ENCODE measurements at places on chromosomes 3 and 15. TPM values are rescaled to one million over a fixed set of nuclear protein-coding genes. Genes with fewer than 3 reads are reported as not detected.

- no peak for DNase-seq
- H3K36me3 ChIP-seq: peaks cover 7% of the 10 kb centered on the region
- no peaks in the 10 kb centered on the region for H3K27me3 ChIP-seq
- H3K4me1 ChIP-seq: no peaks in the 10 kb centered on the region
- H3K27ac ChIP-seq: no peak overlapping the region
Measured at GRCh38 chr3:126723801-126724200, 19.8 kb downstream of the CHCHD6 start.

GRCh38 chr3:64131725-64132469, 93.4 kb downstream of the PRICKLE2 start:
- no peaks in the 10 kb centered on the region for H3K27me3 ChIP-seq
- H3K36me3 ChIP-seq: no peaks in the 10 kb centered on the region
- no peak for DNase-seq
- no peak overlapping the region for H3K27ac ChIP-seq
- H3K4me3 ChIP-seq: no peak overlapping the region
- H3K4me1 ChIP-seq: no peaks in the 10 kb centered on the region

RAB6B gene
- 0.37 TPM for polyA plus RNA-seq

DNA sequence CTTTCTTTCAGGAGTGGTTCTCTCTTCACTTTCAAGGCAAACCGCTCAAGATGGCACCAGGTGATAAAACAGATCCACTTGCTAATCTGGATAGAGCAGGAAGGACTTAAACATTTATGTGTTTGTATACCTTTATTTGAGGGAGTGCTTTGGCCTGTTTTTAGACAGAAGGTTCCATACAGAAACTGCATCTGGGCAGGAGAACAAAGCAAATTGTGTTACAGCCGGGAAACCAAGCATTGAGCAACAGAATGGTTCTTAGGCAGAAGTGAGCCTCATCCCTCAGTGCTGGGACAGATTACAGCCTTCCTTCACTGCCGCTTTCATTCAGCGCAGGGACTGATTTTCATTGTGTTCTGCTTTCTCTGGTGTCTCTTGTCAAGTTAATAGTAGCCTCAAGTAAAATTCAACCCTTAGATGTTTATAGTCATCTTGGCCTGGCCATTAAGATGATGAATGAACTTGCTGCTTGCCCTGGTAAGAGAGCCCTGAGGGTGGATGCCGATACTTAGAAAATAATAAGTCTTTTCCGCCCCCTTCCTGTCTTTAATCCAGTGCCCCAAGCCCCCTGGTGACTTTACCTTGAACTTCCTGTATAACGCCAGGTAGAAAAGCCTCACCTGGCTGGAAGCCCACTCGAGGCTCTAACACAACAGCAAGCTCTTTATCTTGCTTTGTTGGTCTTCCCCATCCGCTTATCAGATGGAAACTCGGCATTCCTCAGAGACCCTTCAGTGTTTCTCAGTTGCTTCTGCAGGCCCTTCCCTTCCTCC, 168.0 kb upstream of the CTDSPL start:
- H3K4me1 ChIP-seq: no peaks in the 10 kb centered on the region
- H3K27ac ChIP-seq: no peak overlapping the region
- no peaks in the 10 kb centered on the region for H3K27me3 ChIP-seq
- H3K36me3 ChIP-seq: no peaks in the 10 kb centered on the region
- H3K4me3 ChIP-seq: no peak overlapping the region
- DNase-seq: no peak

DNA sequence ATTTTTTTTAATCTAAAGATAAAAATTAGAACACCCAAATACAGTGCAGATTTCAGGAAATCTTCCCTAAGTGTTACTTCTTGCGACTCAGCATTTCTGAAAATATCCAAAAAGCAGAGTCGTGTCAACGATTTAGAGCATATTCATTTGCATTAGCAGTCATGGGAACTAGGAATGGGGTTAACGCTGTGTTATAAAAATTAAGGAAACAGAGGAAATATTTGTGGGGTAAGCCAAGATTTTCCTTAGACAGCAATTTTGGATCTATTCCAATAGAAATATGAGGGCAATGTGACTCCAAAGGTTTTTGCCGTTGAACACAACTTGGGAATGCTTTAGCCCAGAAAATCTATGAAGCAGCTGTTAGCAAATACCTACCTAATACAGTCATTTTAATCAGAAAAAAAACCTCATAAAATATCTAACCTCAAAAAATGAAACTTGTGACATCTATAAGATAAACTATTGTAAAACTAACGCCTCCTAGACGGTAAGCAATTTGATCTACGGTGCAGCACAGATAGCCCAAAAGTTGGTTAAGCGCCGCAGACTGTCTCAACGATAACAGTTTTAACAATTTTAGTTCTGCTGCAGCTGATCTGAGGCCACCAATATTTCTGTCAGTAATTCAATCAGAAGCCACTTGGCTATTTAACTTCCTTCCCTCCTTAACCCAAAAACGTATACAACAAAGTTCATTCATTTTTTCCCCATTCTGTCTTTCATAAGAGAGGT, 5.8 kb upstream of the ATP11B start:
- no peak overlapping the region for H3K27ac ChIP-seq
- DNase-seq: no peak
- H3K4me1 ChIP-seq: no peaks in the 10 kb centered on the region

DNA sequence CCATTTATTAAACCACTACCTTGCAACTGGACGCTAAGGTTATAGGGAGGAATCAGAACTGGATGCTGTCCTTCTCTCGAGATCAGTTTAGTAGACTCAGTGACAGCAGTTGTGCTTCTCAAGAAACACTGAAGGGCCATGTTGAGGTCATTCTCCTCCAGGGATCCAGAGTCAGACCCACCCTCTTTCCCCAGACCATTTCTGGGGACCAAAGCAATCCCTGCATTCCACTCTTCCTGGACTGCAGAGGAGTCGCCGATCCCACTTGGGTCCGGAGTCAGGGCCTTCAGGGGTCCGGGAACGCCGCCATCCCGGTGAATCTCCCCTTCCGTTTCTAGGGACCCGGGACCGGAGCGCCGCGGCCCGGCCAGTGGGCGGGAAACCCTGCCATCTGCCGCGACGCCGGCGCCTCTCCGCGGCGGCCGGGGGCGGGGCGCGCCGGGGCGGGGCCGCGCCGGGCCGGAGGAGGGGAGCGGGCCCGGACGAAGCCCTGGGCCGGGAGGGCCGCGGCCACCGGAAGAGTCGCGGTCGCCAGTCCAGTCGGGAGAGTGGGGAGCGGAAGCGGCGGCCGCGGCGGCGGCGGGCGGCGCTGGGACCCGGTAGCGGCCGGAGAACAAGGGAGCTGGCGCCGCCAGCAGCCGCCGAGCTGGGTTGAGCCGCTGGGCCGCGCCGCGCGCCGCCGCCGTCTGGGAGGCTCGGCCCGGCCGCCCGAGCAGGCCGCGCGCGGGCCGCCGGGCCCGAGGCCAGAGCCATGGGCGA, at the start of gene DVL3:
Gene DVL3, plus strand, starts transcription at position 493 of the 759 bp plus-strand sequence. Its CDS starts 259 bp downstream, at position 752.
- H3K36me3 ChIP-seq: no peaks in the 10 kb centered on the region
- peak; percentile 56 for DNase-seq
- H3K27ac ChIP-seq: peak within 1 kb of the TSS; percentile 59
- H3K27me3 ChIP-seq: no peaks in the 10 kb centered on the region
- H3K4me3 ChIP-seq: peak within 1 kb of the TSS; percentile 81

LARP6 gene
- not detected for polyA plus RNA-seq

WDR72 gene
- polyA plus RNA-seq: not detected

- no peaks in the 10 kb centered on the region for H3K27me3 ChIP-seq
- H3K36me3 ChIP-seq: no peaks in the 10 kb centered on the region
- no peak overlapping the region for H3K4me3 ChIP-seq
- H3K4me1 ChIP-seq: no peaks in the 10 kb centered on the region
Measured at GRCh38 chr3:65960087-65960486, 78.6 kb downstream of the MAGI1 start.

DNA sequence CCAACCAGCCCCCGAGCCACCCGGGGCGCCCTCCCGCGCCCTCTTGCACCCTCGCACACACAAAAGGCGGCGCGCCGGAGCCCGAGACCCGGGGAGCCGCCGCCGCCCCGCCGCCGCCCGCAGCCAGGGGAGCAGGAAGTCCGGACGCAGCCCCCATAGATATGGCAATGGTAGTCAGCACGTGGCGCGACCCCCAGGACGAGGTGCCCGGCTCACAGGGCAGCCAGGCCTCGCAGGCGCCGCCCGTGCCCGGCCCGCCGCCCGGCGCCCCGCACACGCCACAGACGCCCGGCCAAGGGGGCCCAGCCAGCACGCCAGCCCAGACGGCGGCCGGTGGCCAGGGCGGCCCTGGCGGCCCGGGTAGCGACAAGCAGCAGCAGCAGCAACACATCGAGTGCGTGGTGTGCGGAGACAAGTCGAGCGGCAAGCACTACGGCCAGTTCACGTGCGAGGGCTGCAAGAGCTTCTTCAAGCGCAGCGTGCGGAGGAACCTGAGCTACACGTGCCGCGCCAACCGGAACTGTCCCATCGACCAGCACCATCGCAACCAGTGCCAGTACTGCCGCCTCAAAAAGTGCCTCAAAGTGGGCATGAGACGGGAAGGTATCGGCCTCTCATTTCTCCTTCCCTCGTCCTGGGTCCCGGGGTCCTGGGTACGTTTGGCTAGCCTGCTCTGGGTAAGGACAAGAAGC, 1.6 kb downstream of the NR2F2 start:
- no peak for DNase-seq
- H3K4me1 ChIP-seq: peaks cover 9% of the 10 kb centered on the region
- H3K4me3 ChIP-seq: no peak overlapping the region
- H3K27me3 ChIP-seq: peaks cover 25% of the 10 kb centered on the region
- H3K36me3 ChIP-seq: no peaks in the 10 kb centered on the region
- no peak overlapping the region for H3K27ac ChIP-seq

GRCh38 chr3:68988740-68989139, 24.7 kb downstream of the EOGT start:
- H3K4me1 ChIP-seq: no peaks in the 10 kb centered on the region
- no peaks in the 10 kb centered on the region for H3K27me3 ChIP-seq
- H3K27ac ChIP-seq: no peak overlapping the region

ZNF860 gene
- polyA plus RNA-seq: not detected

GRCh38 chr15:62932436-62932835, 110.1 kb upstream of the TPM1 start:
- H3K36me3 ChIP-seq: no peaks in the 10 kb centered on the region
- no peaks in the 10 kb centered on the region for H3K4me1 ChIP-seq
- H3K27ac ChIP-seq: no peak overlapping the region
- DNase-seq: no peak

GRCh38 chr3:52857133-52857532, 22.3 kb upstream of the MUSTN1 start:
- H3K27ac ChIP-seq: no peak overlapping the region
- H3K4me1 ChIP-seq: no peaks in the 10 kb centered on the region
- no peak overlapping the region for H3K4me3 ChIP-seq
- peaks cover 9% of the 10 kb centered on the region for H3K36me3 ChIP-seq
- no peaks in the 10 kb centered on the region for H3K27me3 ChIP-seq

- no peak overlapping the region for H3K4me3 ChIP-seq
- H3K27ac ChIP-seq: no peak overlapping the region
Measured at GRCh38 chr15:63040954-63041353, 1.6 kb upstream of the TPM1 start.

DNA sequence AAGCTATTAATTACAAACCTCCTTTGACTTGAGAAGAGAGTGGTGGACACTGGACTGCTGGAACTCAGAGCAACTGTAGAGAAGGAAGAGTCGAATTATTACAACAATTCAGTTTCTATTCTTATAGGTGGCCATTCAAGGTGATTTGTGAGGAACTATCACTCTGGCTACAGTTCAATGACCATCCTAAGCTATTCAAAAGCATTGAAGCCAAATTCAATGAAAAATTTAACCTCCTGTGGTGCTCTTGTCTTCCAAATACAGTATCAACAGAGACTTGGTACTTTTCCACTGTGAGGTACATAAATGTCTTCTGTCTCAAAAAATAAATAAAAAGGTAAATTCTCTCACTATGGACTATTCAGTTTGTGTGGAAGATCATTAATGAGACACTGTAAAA, 513.3 kb upstream of the SEMA6D start:
- no peaks in the 10 kb centered on the region for H3K4me1 ChIP-seq
- no peaks in the 10 kb centered on the region for H3K27me3 ChIP-seq
- no peaks in the 10 kb centered on the region for H3K36me3 ChIP-seq
- no peak overlapping the region for H3K27ac ChIP-seq

- no peaks in the 10 kb centered on the region for H3K4me1 ChIP-seq
- H3K27ac ChIP-seq: no peak overlapping the region
- no peak overlapping the region for H3K4me3 ChIP-seq
- H3K36me3 ChIP-seq: no peaks in the 10 kb centered on the region
Measured at GRCh38 chr15:66043264-66043663, 174.0 kb downstream of the RAB11A start.

EPHA6 gene
- not detected for polyA plus RNA-seq

- H3K4me1 ChIP-seq: no peaks in the 10 kb centered on the region
- H3K4me3 ChIP-seq: no peak overlapping the region
- H3K36me3 ChIP-seq: no peaks in the 10 kb centered on the region
- H3K27ac ChIP-seq: no peak overlapping the region
- H3K27me3 ChIP-seq: no peaks in the 10 kb centered on the region
Measured at GRCh38 chr3:195036203-195036505, 234.8 kb downstream of the XXYLT1 start.

- H3K36me3 ChIP-seq: no peaks in the 10 kb centered on the region
- DNase-seq: no peak
- no peak overlapping the region for H3K27ac ChIP-seq
- no peaks in the 10 kb centered on the region for H3K27me3 ChIP-seq
- H3K4me3 ChIP-seq: no peak overlapping the region
Measured at GRCh38 chr15:93706495-93707292, 524.7 kb upstream of the MCTP2 start.

NTRK3 gene
- not detected for polyA plus RNA-seq

DNA sequence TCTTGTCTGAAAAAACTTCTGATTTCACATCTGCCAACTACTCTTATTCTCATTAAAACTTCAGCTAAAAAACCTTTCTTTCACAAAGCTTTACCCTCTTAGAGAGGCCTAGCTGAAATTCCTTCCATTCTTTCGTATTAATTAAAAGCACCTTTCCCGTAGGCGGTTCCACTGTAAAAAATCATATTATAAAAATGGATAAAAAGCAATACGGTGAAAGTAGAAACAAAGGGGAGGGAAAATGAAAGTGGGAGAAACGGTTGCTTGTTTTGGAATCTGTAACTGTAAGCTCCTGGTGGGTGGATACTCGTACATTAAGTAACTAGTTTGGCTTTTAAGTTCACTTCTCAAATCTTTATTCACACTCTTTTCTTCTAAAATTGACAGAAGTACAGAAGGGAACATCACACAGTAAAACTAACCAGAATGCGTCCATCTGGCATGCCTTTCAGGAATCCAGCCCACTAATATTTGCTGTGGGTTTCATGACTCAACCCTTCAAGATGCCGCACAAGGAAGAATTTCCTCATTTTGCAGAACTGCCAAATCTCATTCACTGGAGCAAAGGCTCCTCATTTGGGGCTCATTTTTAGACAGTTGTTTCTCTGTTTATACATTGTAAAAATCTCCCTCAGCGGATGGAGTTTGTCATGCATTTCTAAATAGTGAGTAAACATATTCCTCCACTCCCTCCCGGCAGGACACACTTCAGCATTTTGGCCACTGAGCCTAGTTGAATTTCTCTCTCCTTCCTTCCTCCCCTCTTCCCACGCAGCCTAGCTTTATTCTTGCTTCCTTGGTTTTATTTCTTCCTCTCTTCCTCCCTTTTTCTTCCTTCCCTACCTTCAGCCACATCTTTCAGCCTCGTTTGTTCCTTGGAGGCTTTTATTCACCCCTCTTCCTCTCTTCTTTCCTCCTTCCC, 419.5 kb upstream of the NAALADL2 start:
- H3K36me3 ChIP-seq: no peaks in the 10 kb centered on the region
- no peak overlapping the region for H3K4me3 ChIP-seq
- peaks cover 3% of the 10 kb centered on the region for H3K27me3 ChIP-seq

Data from CD4-positive, alpha-beta memory T cell (primary cell).